Stimulated activated naive B cell treated with anti-CD40 and anti-IgM and Interleukin-4, amounts not matched to agents 10 μg/mL and 1 μg/mL and 100 μg/mL, for 72 hours (primary cell): ENCODE measurements at places on chromosomes 12 and 14.

DNA sequence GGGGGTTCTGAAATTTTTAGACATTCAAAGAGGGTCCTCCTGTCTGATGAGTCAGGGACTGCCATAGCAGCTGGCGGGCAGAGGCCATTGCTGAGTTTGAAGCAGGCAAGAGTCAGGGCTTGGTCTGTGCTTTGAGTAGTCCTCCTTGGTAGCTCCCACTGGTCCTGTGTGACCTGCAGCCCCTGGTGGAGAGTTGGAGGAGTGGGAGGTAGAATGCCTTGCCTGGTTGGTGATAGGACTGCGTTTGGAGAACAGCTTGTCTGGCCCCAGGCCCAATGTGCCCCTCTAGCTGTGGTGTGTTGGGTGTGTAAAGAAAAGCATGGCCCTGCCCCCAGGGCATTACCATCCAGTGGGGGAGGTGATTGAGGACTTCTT is 116.7 kb downstream of the BEGAIN start:
- DNase-seq: no peak

GRCh38 chr14:88502740-88503139 is 52.1 kb downstream of the PTPN21 start:
- no peak for DNase-seq

DNA sequence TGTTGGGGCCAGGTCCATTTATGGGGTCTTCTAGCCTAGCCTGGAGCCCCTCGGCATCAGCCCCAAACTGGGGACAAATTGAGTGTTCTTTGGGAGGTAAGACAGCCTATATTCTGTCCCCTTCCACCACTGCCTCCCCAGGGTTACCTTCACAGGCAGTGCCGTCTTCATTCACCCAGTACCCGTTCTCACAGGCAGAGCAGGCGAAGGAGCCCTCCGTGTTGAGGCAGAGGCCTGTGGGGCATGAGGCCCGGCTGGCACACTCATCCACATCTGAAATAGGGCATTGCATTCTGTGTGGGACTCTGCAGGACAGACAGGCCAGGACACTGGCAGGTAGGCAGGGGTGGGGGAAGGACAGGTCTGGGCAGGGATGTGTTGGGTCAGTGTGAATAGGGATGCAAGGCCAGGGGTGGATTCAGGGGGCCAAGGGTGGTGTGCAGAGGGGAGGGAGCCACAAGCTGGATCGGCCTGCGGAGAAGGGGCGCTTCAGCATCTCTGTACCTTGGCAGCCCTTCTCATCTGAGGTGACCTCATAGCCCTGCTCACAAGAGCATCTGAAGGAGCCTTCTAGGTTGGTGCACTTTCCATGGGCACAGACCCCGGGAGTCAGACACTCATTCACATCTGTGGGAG is 16.1 kb downstream of the ISCA2 start:
- DNase-seq: no peak

DNA sequence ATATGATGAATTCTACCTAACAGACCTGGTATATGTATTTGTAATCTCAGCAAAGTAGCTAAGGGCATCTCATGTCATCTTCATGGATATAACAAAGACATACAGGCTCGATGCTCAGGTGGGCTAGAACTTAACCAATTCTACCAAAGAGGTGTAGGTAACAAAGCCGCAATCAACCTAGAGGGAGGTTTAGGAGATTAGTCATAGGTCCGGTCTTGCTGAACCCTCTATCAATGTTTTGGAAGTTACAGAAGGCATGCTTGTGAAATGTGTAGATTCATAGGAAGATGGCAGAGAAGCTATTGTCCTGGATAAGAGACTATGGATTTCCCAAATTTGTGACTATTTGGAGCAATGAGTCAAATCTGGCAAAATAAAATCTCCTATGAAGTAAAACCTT is 42.6 kb upstream of the SYCP3 start:
- DNase-seq: no peak

DNA sequence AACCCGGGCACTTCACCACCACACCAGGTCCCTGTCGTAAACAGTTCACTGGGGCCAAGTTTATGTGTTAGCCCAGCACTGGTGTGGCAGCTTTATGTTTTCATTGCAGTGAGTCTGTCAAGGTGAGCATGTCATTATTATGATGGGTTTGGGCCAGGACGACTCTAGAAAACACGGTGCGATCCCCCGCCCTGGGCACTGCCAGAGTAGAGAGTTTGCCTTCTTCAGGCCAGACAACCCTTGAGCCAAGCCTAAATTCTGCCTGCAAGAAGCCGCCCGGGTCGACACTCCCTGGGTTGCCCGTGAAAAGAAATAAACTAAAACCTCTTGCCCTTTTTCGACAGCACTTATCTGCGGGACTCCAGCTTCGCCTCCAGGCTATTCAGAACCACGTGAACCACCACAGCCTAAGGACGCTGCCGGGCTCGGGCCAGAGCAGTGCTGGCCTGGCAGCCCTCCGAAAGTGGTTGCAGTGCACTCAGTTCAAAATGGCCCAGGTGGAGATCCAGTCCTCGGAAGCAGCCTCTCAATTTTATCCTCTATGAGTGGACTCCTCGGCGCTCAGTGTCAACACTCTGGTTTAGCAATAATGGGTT is 81.8 kb downstream of the PRIMA1 start:
- no peak for DNase-seq

DNA sequence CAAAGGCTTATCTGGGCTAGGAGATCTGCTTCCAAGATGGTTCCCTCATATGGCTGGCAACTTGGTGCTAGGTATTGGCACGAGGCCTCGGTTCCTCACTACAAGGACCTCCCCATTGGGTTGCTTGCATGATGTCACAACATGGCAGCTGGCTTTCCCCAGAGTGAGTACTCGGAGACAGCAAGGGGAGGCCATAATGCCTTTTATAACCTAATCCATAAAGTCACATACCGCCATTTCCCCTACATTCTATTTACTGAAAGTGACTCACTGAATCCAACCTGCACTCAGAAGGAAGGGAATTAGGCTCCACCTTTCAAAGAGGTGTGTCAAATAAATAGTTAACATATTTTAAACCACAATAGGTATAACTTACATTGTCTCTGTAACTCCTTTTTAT is 130.9 kb downstream of the SAMD4A start:
- DNase-seq: no peak

GRCh38 chr12:49253033-49253623 is 11.8 kb upstream of the TUBA1C start:
- DNase-seq: no peak

DNA sequence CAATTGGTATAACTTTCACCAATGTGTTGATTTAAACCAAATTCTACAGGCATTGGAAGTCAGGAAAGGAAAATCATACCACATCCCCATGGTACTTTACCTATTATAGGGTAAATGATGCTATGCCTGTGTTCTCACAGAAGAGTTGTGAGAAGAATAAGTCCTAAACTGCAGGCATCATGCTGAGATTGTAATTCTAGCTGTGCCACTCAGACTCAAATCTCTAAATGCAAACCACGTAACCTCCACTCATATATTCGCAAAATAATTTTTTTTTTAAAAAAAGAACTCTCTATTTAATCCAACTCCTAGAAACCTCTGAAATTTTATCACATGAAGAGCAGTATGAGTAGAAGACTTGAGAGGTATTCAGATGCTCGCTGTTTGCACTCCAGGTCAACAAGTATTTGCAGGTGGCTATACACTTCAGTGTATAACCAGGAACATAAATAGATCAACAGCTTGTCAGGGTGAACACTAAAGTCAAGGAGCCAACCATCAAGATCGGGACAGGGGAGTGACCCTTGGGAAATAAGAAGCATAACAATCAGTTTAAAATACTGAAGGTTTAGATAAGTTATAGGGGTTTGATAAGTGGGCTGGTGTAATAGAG is 110.1 kb downstream of the SLC25A21 start:
- DNase-seq: no peak

- DNase-seq: no peak
Measured at GRCh38 chr12:95766356-95767019, 24.1 kb downstream of the NTN4 start.

DNA sequence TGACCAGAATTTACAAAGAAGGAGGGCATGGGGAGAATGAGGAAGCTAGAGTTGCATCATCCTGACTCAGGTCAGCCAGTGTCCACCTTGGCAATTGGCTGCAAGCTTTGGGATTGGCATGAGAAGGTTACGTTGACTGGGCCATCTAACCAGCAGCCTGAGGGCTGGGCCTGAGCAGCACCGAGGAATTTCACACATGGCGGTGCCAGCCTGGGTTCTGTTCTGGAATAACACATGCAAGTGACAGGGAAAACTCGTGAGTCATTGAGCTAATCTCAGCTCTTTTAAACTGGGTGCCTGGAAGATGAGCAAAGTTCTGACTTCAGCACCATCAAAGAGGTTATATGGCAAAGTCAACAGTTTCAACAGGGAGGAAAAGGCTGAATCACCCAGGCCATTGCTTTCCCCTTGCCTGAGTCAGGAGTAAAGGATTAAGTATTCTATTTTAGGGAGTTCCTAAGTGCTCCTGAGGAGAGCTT is 543.2 kb upstream of the TBX3 start:
- no peak for DNase-seq

- DNase-seq: no peak
Measured at GRCh38 chr12:88083634-88084033, 54.4 kb upstream of the C12orf50 start.

- no peak for DNase-seq
Measured at GRCh38 chr12:2844786-2845185, 10.0 kb upstream of the NRIP2 start.

DNA sequence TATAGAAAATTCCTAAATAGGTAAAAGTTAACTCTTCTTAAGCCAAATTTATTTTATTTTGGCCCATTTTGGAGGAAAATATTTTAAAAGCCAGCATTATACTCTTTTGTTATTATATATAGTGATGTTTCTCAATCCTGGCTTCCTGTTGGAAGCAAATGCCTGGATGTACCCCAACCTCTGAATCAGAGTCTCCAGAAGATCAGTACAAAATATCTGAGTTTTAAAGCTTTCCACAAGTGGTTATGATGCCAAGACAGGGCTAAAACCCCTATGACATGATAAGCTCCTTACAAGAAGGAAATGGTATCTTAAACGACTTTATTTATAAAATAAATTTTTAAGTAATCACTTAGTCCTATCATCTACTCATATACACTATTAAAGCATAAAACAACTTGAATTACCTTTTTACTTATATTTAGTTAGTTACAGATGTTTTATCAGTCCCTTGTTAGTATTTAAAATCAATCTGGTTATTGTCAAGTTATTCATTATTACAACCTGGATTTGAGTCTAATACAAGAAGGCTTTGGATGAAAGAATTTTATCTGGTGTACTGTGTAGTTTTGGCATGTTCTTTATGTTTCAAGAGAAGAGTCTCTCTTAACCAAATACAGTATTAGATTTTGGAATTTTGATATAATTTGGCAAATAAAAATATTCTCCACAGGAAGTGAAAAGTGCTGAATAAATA is 238.1 kb downstream of the SLC2A13 start:
- no peak for DNase-seq

DNA sequence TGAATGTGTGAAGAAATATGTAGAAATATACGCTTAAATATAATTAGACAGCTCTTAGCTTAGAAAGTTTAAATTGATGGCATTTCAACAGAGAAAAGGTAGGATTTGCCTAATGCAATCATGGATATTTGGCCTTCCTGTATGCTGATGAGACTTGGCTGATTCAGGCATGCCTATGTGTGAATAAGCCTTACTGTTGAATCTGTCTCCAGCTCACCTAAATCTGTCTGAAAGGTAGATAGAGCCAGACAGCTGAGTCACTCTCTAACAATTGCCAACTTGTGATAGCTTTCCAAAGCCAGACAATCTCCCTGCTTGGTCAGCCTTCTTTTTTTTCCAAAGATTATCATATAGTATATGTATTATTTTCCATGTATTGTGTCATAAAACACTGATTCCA is 92.8 kb upstream of the FLRT2 start:
- DNase-seq: no peak

DNA sequence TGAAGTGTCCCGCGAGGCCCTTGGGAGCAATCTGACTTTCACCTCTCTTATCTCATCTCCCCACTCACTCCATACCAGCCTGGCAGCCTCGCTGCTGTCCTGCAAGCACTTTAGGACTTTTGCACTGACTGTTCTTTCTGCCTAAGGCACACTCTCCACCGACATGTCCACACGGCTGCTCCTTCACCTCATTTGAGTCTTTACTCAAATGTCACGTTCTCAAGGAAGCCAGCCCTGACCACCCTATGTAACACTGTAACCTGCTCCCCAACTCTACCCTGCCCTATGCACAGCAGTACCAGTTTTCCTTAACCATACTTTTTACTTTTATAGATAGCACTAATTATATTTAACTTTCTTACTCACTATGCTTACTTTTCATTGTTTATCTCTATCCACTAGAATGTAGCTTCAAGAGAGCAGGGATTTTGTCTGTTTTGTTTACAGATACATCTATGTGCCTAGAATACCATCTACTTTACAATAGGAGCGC is 32.0 kb downstream of the PRKD1 start:
- no peak for DNase-seq

DNA sequence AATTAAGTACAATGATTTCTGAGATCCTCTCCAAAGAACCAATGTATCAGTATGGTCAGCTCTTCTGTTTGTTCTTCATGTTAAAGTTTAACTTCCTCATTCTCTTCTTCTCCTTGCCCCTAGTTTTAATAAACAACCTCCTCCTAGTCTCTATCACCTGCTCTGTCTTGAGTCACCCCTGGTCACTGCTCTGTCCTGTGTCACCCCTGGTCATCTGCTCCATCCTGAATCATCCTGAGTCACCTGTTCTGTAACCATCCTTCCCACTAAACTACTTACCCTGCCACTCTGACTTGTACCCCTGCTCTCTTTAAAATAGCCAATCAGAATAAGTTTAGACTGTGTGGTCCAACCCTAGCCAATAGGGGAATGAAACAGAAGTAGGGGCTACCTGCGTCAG is 100.5 kb downstream of the ALG10B start:
- no peak for DNase-seq
